ENCODE measurements at places on chromosomes 4 and X.

- no peak for DNase-seq
These were observed 4.5 kb downstream of the NKX3-2 start for GRCh38 chr4:13539619-13540445.

GRCh38 chr4:101265816-101266172, 81.5 kb downstream of the PPP3CA start:
- DNase-seq: no peak

GRCh38 chrX:118839334-118839958, 15.8 kb downstream of the ZCCHC12 start:
- DNase-seq: peak; percentile 48

- no peak for DNase-seq
These were observed 295.4 kb downstream of the TRIML1 start for GRCh38 chr4:188434643-188435042.

DNA sequence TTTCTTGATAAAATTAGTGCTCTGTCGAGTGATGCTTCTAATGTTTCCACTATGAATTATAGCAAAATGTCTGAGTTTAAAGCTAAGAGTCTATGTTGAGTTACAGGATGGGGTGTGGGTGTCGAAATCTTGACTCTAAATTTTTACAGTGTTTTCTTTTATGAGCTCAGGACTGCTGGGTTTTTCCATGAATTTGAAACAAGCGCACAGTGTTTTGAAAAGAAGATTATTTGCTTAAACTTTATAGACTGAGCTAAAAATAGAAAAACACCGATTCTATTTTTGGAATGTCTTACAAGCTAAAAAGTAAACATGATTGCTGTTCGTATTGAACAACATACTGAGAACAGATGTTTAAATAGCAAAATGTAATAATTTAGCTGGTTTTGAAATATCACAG, 7.5 kb downstream of the PTTG2 start:
- no peak for DNase-seq

Data from CD4-positive, alpha-beta T cell treated with Interleukin-21 for 1 hour (primary cell).